ENCODE measurements at places on chromosomes 5 and 9.

GRCh38 chr5:34653708-34654107, 2.4 kb upstream of the RAI14 start:
- no peak for DNase-seq
- peaks cover 22% of the 10 kb centered on the region for H3K4me1 ChIP-seq
- peaks cover 55% of the 10 kb centered on the region for H3K27me3 ChIP-seq
- H3K4me3 ChIP-seq, result no peak overlapping the region
- H3K36me3 ChIP-seq, result no peaks in the 10 kb centered on the region

- no peak overlapping the region for H3K4me3 ChIP-seq
- peaks cover 2% of the 10 kb centered on the region for H3K4me1 ChIP-seq
- no peak for DNase-seq
- no peak overlapping the region for H3K27ac ChIP-seq
- peaks cover 10% of the 10 kb centered on the region for H3K27me3 ChIP-seq
Observed at GRCh38 chr5:122091936-122092600, 14.0 kb upstream of the LOX start.

- H3K4me3 ChIP-seq, result no peak overlapping the region
- H3K4me1 ChIP-seq, result no peaks in the 10 kb centered on the region
- no peaks in the 10 kb centered on the region for H3K27me3 ChIP-seq
- no peaks in the 10 kb centered on the region for H3K36me3 ChIP-seq
Observed at GRCh38 chr9:129282731-129283211, 104.7 kb upstream of the IER5L start.

- DNase-seq, result no peak
- no peak overlapping the region for H3K4me3 ChIP-seq
- no peaks in the 10 kb centered on the region for H3K36me3 ChIP-seq
- H3K27ac ChIP-seq, result no peak overlapping the region
- no peaks in the 10 kb centered on the region for H3K4me1 ChIP-seq
- peaks cover 14% of the 10 kb centered on the region for H3K27me3 ChIP-seq
Observed at GRCh38 chr9:120259100-120259499, 320.9 kb downstream of the CDK5RAP2 start.

DNA sequence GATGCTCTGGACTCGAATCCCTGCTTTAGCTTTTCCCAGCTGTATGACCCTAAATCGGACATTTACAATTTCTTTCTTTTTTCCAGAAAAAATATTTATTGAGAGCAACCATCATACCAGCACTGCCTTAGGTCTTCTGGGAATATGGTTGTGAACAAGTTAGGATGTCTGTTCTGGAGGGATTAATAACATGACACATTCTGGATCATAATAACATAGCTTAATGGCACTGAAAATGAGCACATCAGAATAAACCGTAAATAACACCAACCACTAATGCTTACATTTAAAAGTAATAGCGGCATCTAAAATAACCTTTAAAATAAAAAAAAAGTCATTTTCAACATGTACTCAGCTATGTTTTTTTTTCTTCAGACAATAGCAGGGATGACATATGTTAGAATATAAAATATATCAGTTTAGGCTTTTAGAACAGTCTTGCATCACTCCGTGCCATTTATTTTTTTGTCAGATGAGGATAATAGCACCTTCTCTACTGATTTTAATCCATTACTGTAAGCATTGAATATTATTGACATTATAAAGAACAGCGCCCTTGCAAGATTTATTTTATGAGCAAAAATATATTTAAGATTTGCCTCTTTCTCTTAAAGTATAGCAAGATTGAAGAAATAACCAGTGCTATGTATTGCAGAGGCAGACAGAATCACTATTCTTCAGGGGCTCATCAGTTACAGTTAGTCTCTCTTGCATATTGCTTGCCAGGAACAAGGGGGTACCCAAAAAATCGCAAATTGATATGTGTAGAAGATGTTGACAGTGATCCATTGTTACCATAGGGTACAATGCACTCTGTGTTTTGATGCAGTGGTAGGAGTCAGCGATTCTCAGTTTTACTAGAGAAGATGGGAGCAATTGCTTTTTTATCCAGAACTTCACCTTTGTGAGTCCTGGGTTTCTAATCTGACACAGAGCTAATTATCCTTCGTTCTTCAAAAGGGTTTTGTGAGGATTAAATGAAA, 168.4 kb upstream of the NR3C1 start:
- H3K4me1 ChIP-seq, result peaks cover 23% of the 10 kb centered on the region
- H3K27ac ChIP-seq, result no peak overlapping the region
- H3K4me3 ChIP-seq, result no peak overlapping the region
- peaks cover 2% of the 10 kb centered on the region for H3K27me3 ChIP-seq
- no peak for DNase-seq

- no peaks in the 10 kb centered on the region for H3K27me3 ChIP-seq
- DNase-seq, result no peak
- H3K4me1 ChIP-seq, result peaks cover 31% of the 10 kb centered on the region
- H3K4me3 ChIP-seq, result no peak overlapping the region
- H3K36me3 ChIP-seq, result peaks cover 34% of the 10 kb centered on the region
Observed at GRCh38 chr9:132356324-132356924, 1.6 kb upstream of the SETX start.

DNA sequence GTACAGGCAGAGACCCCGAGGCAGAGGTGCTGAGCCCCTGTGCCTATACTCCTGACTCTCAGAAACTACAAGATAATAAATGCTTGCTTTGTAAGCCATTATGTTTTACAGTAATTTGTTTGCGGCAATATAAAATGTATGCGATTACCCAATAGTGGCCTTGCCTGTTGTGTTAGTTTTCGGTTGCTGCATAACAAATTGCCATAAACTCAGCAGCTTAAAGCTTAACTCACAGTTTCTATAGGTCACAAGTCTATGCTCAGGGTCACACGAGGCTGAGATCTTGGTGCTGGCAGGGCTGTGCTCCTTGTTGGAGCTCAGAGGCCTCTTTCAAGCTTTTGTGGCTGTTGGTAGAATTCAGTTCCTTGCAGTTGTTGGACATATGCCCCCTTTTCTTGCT, 114.8 kb downstream of the COL23A1 start:
- no peak for DNase-seq
- H3K4me3 ChIP-seq, result no peak overlapping the region
- no peaks in the 10 kb centered on the region for H3K36me3 ChIP-seq
- peaks cover 5% of the 10 kb centered on the region for H3K27me3 ChIP-seq
- H3K27ac ChIP-seq, result no peak overlapping the region

- no peaks in the 10 kb centered on the region for H3K27me3 ChIP-seq
- H3K36me3 ChIP-seq, result no peaks in the 10 kb centered on the region
- H3K4me3 ChIP-seq, result no peak overlapping the region
- no peak for DNase-seq
- no peak overlapping the region for H3K27ac ChIP-seq
Observed at GRCh38 chr5:150335778-150336177, 21.7 kb upstream of the TCOF1 start.

- H3K4me3 ChIP-seq, result no peak overlapping the region
- peaks cover 44% of the 10 kb centered on the region for H3K4me1 ChIP-seq
- no peak for DNase-seq
- no peaks in the 10 kb centered on the region for H3K27me3 ChIP-seq
Observed at GRCh38 chr5:6372251-6373080, 5.9 kb downstream of the MED10 start.

DNA sequence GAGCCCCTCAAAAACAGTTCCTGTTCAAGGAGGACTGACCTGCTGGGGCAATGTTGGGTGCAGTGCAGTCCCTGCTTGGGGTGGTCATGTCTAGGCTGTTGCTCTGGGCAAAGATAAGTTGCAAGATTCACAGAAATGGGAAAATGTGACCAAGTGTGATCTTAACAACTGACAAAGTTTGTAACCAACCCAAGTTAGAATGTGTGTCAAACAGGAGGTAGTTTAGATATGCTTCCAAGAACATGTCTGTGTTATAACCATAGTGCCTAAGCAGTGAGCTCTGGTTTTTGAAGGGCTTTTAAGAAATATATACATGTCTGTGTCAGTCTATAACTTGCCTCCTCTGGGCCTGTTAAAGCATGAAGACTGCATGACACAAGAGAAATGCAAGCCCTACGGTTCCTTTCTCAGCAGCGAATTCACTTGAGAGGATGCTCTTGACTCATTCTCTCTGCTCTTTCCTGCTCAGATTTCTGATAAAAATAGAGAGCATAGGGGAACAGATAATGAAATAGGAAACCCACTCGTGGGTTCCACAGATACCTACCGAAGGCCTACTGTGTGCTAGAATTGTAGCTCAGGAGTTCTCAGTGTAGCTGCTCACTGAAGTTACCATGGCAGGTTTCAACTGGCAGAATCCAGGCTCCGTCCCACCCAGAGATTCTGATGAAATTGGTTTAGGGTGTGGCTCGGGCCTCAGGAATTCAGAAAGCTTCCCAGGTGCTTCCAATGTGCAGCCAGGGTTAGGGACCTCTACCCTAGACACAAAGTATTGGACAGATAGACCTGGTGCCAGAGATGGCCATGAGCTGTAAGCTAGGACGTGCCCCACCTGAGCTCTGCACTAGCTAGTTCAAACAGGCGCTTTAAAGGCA, 52.4 kb downstream of the ARHGEF37 start:
- H3K4me3 ChIP-seq, result no peak overlapping the region
- no peaks in the 10 kb centered on the region for H3K36me3 ChIP-seq
- peak overlapping the region; percentile 44 for H3K27ac ChIP-seq

DNA sequence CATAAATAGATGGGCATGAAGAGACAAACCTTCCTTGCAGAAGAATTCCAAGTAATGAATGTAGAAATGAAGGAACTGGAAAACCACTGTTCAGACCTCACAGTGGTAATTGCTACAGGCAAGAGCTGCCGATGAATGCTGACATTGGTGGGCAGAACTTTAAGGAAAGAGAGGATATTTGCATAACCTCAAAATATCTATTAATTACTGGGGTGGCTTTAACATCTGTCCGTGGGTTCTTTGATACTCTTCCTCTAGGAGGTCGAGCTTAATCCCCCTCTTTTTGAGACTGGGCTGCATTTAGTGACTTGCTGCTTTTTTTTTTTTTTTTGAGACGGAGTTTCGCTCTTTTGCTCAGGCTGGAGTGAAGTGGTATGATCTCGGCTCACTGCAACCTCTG, 34.7 kb downstream of the LAMC3 start:
- H3K4me1 ChIP-seq, result peaks cover 6% of the 10 kb centered on the region
- DNase-seq, result no peak
- peaks cover 9% of the 10 kb centered on the region for H3K27me3 ChIP-seq
- no peaks in the 10 kb centered on the region for H3K36me3 ChIP-seq
- no peak overlapping the region for H3K4me3 ChIP-seq
- H3K27ac ChIP-seq, result no peak overlapping the region

DNA sequence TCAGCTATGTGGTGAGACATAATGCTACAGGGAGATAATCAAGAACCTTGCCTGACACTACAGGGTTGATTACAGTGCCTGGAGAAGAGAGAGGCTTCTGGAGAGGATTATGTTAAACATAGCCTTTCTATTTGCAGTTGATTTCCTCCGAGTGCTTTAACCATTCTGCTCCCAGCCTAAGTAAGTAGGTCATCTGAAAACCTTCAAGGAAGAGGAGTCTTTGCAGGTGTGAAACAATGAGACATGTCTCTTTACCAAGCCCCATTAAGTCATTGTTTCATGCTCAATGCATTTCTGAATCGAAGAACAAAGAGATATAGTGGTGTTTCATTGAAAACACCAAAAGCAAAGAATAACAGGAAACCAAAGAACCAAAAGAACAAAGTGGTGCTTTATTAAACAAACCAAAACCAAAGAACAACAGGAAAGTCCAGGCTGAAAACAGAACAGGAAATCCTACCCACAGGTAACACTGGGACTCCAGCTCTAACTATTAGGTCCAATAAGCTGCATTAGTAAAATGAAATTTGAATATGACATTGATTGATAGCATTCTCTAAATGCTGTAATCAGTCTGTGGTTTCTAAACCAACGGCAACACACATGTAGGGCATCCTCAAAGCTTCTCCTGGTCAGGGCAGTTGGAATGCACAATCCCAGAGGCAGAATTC, 113.3 kb upstream of the SPATA31D4 start:
- H3K4me3 ChIP-seq, result no peak overlapping the region
- H3K4me1 ChIP-seq, result peaks cover 18% of the 10 kb centered on the region
- H3K27me3 ChIP-seq, result no peaks in the 10 kb centered on the region
- H3K27ac ChIP-seq, result no peak overlapping the region
- no peak for DNase-seq

GRCh38 chr5:139560752-139561654, at the start of gene UBE2D2:
Gene UBE2D2, plus strand, starts transcription at chr5:139561339. Its CDS starts 453 bp downstream, at chr5:139561792.
- peak within 1 kb of the TSS; percentile 98 for H3K27ac ChIP-seq
- no peaks in the 10 kb centered on the region for H3K27me3 ChIP-seq
- peak within 1 kb of the TSS; percentile 99 for H3K4me3 ChIP-seq
- H3K36me3 ChIP-seq, result peaks cover 46% of the 10 kb centered on the region
- H3K4me1 ChIP-seq, result peaks cover 31% of the 10 kb centered on the region

DNA sequence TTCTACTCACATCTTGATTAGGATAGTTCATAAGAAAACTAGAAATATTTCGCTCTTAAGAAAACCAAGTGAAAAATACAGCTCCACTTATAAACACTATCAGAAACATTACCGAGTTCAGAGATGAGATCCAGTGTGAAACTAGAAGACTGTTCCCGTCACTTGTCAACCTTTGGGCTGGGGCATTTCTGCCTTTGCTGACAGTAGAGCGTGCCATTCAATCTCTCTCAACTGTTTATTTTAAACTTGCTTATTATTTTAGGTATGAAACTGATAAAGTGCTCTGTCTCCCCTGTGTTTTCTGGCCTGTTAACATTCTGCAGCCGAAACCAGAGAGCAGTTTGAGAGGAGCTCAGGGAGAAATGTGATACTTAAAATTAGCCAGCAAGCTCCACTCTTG, 16.7 kb downstream of the MRRF start:
- H3K4me1 ChIP-seq, result peaks cover 9% of the 10 kb centered on the region
- peaks cover 95% of the 10 kb centered on the region for H3K36me3 ChIP-seq
- no peak for DNase-seq
- H3K4me3 ChIP-seq, result no peak overlapping the region

- DNase-seq, result no peak
- H3K27ac ChIP-seq, result no peak overlapping the region
- no peaks in the 10 kb centered on the region for H3K27me3 ChIP-seq
- no peaks in the 10 kb centered on the region for H3K4me1 ChIP-seq
Observed at GRCh38 chr9:81980568-81980967, 8.0 kb upstream of the SPATA31D1 start.

DNA sequence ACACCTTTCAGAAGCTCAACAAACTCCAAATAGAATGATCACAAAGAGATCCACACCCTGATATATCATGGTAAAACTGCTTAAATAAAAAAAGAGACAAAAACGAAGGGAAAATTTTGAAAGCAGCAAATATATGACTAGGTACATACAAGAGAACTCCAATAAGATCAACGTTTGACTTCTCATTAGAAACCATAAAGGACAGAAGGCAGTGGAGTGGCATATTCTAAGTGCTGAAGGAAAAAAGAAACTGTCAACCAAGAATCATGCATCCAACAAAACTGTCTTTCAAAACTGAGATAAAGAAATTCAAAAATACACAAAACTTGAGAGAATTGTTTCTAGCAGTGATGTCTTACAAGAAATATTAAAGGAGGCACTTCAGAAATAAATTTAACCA, 11.2 kb downstream of the SLC22A4 start:
- peaks cover 3% of the 10 kb centered on the region for H3K36me3 ChIP-seq
- no peak overlapping the region for H3K4me3 ChIP-seq
- DNase-seq, result no peak
- H3K4me1 ChIP-seq, result no peaks in the 10 kb centered on the region
- H3K27ac ChIP-seq, result no peak overlapping the region
- no peaks in the 10 kb centered on the region for H3K27me3 ChIP-seq
